ENCODE measurements at places on chromosomes 4 and X. TPM values are rescaled to one million over a fixed set of nuclear protein-coding genes. Genes with fewer than 3 reads are reported as not detected.

- no peak for DNase-seq
Observed at GRCh38 chrX:46918434-46918833, 6.2 kb downstream of the JADE3 start.

DNA sequence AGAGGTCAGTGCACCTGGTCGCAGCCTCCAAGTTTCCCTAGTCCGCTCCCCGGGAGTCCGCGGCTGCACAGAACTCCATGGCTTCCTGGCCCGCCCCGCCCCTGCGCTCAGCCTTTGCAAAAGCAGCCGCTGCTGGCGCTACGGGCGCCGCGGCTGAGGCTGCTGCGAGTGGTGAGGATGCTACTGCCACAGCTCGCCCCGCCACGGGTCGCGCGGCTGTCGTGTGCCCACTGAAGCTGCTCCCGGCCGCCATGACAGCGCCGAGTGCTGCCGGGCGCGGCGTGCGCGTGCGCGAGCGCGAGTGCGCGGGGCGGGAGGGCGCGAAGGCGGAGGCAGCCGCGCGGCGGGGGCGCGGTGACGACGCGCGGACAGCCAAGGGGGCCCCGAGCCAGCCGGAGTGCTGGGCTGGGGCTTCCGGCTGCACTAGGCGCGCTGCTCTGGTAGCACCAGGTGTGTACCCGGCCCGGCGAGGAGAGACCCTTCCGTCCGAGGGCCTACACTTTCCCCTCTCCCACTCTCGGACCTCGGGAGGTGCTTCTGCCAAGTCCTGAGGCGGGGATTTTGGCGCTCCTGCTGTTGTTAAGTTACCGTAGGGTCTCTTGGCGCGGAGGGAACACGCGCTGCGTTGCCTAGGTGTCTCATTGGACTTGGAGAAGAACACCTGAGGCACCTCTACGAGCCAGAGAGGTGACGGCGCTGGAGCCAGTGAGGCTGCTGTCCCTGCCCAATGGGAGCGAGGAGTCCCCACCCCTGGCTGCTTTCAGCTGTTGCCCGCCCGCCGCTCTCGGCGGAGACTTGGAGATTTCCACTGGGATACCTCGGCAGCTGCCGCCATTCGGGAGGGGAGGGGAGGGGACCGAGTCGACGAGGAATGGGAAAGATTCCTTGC is 619 bp upstream of the LRBA start:
- peak; percentile 85 for DNase-seq

The FGFRL1 gene
- 16.0 TPM for total RNA-seq

The PRDX4 gene
- total RNA-seq = 56.0 TPM
